ENCODE measurements at places on chromosomes 6 and 20. TPM values are rescaled to one million over a fixed set of nuclear protein-coding genes. Genes with fewer than 3 reads are reported as not detected.

DNA sequence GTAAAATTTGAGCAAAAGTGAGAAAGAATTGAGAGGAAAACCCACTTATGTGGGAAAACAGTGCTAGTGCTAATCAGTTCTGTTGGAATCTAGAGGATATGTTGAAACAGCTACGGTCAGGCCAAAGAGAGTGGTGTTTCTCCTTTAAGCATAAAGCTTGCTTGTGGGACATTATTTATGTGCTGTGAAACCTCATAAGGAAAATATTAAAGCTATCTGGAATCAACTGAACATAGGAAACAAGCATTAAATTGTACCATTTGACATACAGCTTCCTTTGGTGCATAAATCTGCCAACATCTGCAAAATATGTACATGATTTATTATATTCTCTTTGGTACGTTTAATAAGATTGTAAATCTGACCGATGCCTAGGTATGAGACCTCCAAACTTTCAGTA, 182.5 kb upstream of the PDE10A start:
- peak overlapping the region; percentile 21 for H3K4me3 ChIP-seq
- H3K4me1 ChIP-seq, result peaks cover 5% of the 10 kb centered on the region
- no peaks in the 10 kb centered on the region for H3K27me3 ChIP-seq
- no peaks in the 10 kb centered on the region for H3K36me3 ChIP-seq
- no peak overlapping the region for H3K27ac ChIP-seq

GRCh38 chr6:39518221-39518620, 195.7 kb upstream of the KCNK16 start:
- H3K27ac ChIP-seq, result no peak overlapping the region
- DNase-seq, result no peak
- no peaks in the 10 kb centered on the region for H3K27me3 ChIP-seq
- no peaks in the 10 kb centered on the region for H3K36me3 ChIP-seq
- H3K4me1 ChIP-seq, result peaks cover 15% of the 10 kb centered on the region

DNA sequence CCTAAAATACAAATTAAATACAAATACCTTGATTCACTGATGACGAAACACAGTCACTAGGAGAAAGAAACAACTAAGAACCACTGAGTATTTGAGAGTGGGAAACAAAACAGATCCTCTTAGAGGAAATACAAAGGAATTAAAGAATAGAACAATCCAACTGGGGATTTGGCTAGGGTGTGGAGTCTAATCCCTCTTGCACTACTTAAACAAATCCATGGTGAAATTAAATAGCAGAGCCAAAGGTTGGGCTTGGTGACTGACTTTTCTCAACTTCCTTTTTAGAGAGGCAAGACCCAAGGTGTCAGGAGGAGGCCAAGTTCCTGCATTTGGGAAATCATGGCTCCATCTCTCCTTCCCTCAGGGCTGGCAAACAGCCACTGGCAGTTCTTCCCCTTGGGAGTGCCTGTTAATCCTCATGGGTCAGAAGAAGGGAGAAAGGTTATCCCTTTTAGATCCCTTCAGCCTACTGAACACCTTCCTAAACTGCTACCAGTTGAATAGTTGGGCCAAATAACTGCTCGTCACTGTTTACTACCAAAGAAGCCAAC, 101.2 kb upstream of the TRAF3IP2 start:
- DNase-seq, result no peak
- H3K27ac ChIP-seq, result no peak overlapping the region
- peaks cover 3% of the 10 kb centered on the region for H3K4me1 ChIP-seq
- H3K27me3 ChIP-seq, result no peaks in the 10 kb centered on the region

GRCh38 chr20:41444821-41445220, 78.2 kb upstream of the EMILIN3 start:
- H3K4me3 ChIP-seq, result no peak overlapping the region
- peaks cover 3% of the 10 kb centered on the region for H3K36me3 ChIP-seq
- no peak overlapping the region for H3K27ac ChIP-seq
- no peaks in the 10 kb centered on the region for H3K27me3 ChIP-seq
- H3K4me1 ChIP-seq, result no peaks in the 10 kb centered on the region

- H3K4me1 ChIP-seq, result no peaks in the 10 kb centered on the region
- H3K27ac ChIP-seq, result no peak overlapping the region
- H3K27me3 ChIP-seq, result no peaks in the 10 kb centered on the region
- DNase-seq, result no peak
- H3K36me3 ChIP-seq, result no peaks in the 10 kb centered on the region
Measured at GRCh38 chr6:1481286-1481685, 91.9 kb downstream of the FOXF2 start.

- H3K36me3 ChIP-seq, result no peaks in the 10 kb centered on the region
- no peak overlapping the region for H3K27ac ChIP-seq
- H3K4me3 ChIP-seq, result no peak overlapping the region
- peaks cover 20% of the 10 kb centered on the region for H3K4me1 ChIP-seq
- no peaks in the 10 kb centered on the region for H3K27me3 ChIP-seq
- no peak for DNase-seq
Measured at GRCh38 chr6:35092362-35093117, 48.6 kb downstream of the TCP11 start.

GRCh38 chr20:17645546-17646208, 36.4 kb downstream of the RRBP1 start:
- no peaks in the 10 kb centered on the region for H3K36me3 ChIP-seq
- H3K27me3 ChIP-seq, result no peaks in the 10 kb centered on the region
- peaks cover 44% of the 10 kb centered on the region for H3K4me1 ChIP-seq
- no peak for DNase-seq
- no peak overlapping the region for H3K27ac ChIP-seq

GRCh38 chr6:158060455-158061360, 79.0 kb downstream of the SYNJ2 start:
- H3K27ac ChIP-seq, result no peak overlapping the region
- no peaks in the 10 kb centered on the region for H3K36me3 ChIP-seq
- H3K4me3 ChIP-seq, result no peak overlapping the region

DNA sequence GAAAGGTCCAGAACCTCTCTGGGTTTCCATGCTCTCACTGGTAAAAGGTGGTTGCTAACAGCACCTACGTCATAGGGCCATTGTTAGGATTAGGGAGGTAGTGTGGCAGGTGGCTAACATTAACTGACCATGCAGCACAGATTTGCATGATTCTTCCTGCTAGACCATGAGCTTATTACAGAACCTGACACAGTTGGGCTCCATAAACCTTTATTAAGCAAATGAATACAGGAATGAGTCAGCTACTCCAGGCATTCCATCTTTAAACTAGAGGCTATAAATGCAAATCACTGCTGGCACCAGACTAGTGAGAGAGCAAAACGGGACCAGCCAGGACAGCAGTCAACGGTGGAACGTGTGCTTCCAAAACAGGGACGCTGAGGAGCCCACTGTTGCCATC, 440.1 kb downstream of the PTPRT start:
- H3K36me3 ChIP-seq, result no peaks in the 10 kb centered on the region
- H3K27ac ChIP-seq, result no peak overlapping the region
- H3K4me1 ChIP-seq, result no peaks in the 10 kb centered on the region
- H3K27me3 ChIP-seq, result no peaks in the 10 kb centered on the region
- no peak for DNase-seq

- DNase-seq, result no peak
- H3K27me3 ChIP-seq, result no peaks in the 10 kb centered on the region
- H3K4me3 ChIP-seq, result no peak overlapping the region
- H3K27ac ChIP-seq, result no peak overlapping the region
- no peaks in the 10 kb centered on the region for H3K36me3 ChIP-seq
- H3K4me1 ChIP-seq, result peaks cover 5% of the 10 kb centered on the region
Measured at GRCh38 chr20:19341348-19342053, 129.1 kb downstream of the SLC24A3 start.

DNA sequence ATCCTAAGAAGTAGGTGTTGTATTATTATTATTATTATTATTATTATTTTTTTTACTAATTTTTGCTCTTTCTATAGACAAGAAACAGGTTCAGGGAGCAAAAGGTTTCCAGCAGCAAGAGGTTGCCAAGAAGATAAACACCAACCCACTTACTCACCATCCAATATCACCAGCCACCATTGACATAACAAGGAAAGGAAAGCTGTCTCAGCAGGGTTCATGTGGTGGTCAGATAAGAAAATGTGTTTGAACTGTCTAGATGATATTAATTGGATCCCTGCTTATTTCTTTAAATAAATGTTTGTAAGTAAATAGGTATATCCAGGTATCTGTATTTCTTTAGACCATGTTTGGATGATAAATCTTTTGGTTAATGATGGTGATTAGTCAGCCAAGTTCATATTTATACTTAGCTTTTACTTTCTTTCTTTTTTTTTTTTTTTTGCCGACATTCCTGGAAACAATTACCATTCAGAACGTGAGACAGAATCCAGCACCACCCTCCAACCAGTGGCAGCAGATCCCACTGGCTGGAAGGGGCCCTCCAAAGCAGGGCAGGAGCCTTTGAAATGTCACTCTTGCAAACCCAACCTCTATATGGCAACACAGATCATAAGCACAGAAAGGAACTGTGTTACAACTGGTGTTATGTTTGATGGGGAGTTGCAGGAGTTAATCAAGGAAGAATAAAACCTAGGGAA, 139.2 kb upstream of the ECI2 start:
- no peaks in the 10 kb centered on the region for H3K4me1 ChIP-seq
- H3K27ac ChIP-seq, result no peak overlapping the region
- no peak for DNase-seq
- no peak overlapping the region for H3K4me3 ChIP-seq
- H3K36me3 ChIP-seq, result no peaks in the 10 kb centered on the region
- no peaks in the 10 kb centered on the region for H3K27me3 ChIP-seq

DNA sequence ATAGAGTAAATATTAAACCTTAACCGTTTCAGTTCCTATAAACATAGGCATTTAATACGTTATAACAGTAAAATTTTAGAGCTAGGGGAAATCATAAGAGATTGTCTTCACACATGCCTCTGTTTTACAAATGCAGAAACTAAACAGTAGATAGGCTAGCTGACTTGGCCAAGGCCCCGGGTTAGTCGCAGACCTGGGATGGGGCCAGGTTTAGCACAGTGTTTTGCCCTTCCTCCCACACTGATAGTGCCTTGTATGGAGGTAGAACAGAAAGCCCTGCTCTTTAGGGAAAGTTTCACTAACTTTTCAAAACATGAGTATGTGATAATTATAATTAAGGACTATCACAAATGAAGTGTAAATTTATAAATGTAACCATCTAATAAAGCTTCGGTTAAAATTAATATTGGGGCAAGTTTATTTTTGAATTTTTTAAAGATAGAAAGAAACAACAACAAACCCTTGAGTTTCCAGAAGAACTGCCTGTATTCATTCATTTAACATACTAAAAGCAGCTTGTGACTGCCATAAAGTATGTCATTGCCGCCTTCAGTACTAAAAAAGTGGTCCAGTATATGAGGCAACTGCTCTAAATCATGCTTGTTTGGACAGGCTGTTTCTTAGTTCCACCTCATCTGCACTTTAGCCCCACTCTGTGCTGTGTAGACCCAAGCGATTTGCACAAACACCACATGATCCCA, 62.5 kb upstream of the LOC128125822 start:
- no peaks in the 10 kb centered on the region for H3K36me3 ChIP-seq
- H3K4me1 ChIP-seq, result no peaks in the 10 kb centered on the region
- H3K4me3 ChIP-seq, result no peak overlapping the region
- peak overlapping the region; percentile 16 for H3K27ac ChIP-seq

- no peaks in the 10 kb centered on the region for H3K27me3 ChIP-seq
- no peak overlapping the region for H3K27ac ChIP-seq
- no peaks in the 10 kb centered on the region for H3K4me1 ChIP-seq
Measured at GRCh38 chr6:8947900-8948299, 512.6 kb upstream of the SLC35B3 start.

GRCh38 chr6:74505391-74505790, 700.5 kb downstream of the COL12A1 start:
- H3K4me1 ChIP-seq, result no peaks in the 10 kb centered on the region
- no peak overlapping the region for H3K4me3 ChIP-seq
- no peak for DNase-seq
- no peaks in the 10 kb centered on the region for H3K36me3 ChIP-seq
- no peak overlapping the region for H3K27ac ChIP-seq

DNA sequence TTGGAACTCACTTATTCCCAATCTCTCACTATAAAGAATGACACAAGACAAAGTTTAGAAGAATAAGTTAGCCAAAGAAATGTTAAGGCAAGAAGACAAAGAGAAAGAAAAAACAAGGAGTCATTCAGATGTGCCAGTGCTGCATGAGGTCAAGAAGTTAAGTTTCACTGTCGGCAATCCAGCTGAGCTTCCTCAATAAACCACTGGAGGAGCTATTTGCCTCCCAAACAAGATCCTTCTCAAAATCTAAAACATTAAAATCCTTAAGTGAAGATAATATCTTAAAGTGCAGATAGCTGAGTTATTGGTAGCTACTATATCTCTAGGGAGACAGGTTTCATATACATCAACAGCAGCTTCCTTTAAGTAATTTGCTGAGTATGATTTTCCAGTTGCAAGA, 512.3 kb downstream of the HDGFL1 start:
- H3K36me3 ChIP-seq, result no peaks in the 10 kb centered on the region
- no peaks in the 10 kb centered on the region for H3K27me3 ChIP-seq
- H3K27ac ChIP-seq, result no peak overlapping the region
- H3K4me3 ChIP-seq, result no peak overlapping the region

DNA sequence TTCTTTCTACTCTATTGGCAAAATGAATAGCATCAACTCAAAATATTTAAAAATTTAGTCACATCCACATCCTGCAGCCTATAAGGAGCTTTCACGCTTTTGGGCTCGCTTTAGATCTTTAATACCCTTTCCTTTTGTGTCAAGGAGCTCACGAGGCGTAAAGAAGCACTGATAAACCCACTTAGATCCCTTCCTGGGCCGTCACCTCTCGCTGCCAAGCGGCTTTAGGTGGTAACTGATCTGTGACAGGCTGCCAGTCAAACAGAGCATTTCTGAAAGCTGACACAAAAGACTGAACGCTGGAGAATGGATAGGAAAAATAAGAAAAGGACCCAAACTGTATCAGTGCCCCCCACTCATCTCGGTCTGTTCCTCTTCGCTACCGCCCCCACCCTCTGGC, 385.7 kb upstream of the MMS22L start:
- no peaks in the 10 kb centered on the region for H3K36me3 ChIP-seq
- H3K27ac ChIP-seq, result no peak overlapping the region
- no peak overlapping the region for H3K4me3 ChIP-seq
- no peaks in the 10 kb centered on the region for H3K27me3 ChIP-seq
- no peak for DNase-seq

The SLC12A5 gene
- total RNA-seq, result 1.2 TPM

The TRIM15 gene
- total RNA-seq, result not detected

The TPX2 gene
- total RNA-seq, result 0.25 TPM

The DLK2 gene
- total RNA-seq, result 0.90 TPM

The SMPD2 gene
- total RNA-seq, result 10.8 TPM

The ALDH8A1 gene
- total RNA-seq, result 0.80 TPM

The SNX5 gene
- 101 TPM for total RNA-seq

The C6orf132 gene
- 1.1 TPM for total RNA-seq
